Stimulated activated CD4-positive, alpha-beta T cell treated with anti-CD3 and anti-CD28 coated beads, Interleukin-12 subunit alpha, Interleukin-12 subunit beta, amount 100 ng/mL, for 24 hours (primary cell): ENCODE measurements at places on chromosomes 16 and 17.

DNA sequence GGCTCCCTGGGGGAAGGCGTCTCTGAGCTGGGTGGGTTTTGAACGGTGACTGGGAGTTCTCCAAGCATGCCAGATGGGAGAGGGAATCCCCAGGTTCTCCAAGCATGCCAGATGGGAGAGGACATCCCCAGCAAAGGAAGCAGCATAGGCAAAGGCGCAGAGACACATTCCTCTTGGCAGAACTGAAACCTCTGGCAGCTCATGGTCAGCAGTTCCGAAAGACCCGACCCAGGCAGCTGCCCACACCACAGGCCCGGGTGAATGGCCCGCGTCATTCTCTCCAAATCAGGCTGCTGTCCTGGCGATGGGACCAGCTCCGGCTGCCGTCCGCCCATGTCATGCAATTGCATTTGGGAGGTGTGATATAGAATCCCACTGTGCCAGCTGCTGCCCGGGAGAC, 8.0 kb downstream of the ZNF469 start:
- no peak for DNase-seq

GRCh38 chr17:58504826-58505351, 9.5 kb downstream of the MTMR4 start:
- DNase-seq: no peak

DNA sequence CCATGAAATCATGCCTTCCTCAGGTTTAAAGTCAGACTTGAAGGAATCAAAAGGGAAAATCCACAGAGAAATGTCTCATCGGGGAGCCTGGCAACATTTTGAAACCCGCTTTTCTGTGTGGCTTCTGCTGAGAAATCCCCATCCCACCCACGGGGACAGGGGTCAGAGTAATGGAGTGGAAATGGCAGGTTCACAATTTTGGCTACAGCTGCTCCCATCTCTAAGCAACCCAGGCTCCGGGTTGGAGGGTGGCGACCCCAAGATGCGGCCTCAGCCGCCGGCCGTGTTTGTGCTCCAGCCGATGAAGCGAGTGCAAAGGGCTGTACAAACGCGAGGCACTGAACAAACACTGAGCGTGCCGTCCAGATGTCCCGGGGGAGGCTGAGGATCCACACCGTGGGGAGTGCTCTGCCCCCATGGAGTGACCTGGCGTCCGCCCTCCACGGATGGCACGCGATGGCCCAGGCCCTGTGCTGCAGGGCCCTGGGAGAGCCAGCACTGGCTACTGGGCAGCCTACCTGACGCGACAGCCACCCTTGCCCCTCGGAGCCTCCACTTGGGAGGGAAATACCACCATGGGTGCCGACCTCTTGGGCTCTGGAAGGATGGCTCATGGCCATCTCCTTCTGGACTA, 22.2 kb downstream of the SLC43A2 start:
- peak; percentile 32 for DNase-seq

DNA sequence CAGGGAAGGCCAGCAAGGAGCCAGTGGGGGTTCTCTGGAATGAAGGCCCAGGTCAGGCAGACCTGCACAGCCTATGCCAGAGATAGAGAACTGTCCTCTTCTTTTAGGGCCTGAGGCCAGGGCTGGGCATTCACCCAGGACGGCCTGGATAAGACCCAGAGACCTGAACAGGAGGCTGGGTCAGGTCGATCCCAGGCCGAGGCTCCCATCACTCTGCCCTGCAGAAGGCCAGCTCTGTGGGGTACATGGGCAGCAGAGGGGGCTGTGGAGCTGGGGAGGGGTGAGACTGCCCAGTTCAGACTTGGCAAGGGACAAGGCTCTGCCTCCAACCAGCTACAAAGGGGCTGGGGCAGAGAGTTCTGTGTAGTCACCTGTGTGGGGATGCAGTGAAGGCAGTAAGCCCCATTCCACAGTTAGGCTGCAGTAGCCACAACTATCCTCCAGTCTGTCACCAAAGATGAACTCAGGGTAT, 14.6 kb downstream of the HSD11B2 start:
- no peak for DNase-seq

DNA sequence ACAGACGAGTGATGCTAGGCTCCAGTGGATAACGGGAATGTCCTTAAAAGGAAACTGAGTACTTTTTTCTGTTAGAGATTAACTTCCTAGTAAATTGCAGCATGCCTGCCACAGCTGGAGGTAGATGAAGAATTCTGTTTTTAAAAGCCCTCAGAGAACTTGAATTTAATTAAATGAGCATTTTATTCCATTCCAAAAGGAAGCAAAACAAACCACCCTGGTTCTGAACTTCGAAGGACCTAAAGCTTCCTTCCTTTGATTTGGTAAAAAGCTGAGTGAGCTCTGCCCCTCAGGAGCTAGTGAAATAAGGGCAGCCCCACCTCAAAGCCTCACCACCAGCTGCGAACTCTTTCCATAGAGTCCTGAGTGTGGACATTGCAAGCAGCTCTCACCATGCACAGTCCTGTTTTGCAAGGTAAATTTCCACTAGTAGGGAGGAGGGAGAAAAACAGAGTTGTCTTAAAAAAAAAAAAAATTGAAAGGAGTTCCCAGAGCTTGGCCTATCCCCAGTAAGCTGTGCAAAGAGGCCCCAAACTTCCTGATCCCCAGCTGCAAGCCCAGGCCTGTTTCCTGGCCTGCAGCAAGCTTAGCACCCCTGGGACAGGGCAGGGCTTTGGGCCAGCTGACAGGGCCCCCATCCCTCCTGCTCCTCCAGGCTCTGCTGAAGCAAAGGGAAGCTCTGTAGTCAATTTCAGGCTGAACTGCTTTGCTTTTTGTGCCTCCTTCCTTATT, 11.2 kb downstream of the CHD9NB start:
- no peak for DNase-seq

- no peak for DNase-seq
Measured at GRCh38 chr16:3051494-3051893, 5.1 kb downstream of the MMP25 start.

GRCh38 chr17:47866941-47867340, 16.0 kb upstream of the SP6 start:
- DNase-seq: no peak

DNA sequence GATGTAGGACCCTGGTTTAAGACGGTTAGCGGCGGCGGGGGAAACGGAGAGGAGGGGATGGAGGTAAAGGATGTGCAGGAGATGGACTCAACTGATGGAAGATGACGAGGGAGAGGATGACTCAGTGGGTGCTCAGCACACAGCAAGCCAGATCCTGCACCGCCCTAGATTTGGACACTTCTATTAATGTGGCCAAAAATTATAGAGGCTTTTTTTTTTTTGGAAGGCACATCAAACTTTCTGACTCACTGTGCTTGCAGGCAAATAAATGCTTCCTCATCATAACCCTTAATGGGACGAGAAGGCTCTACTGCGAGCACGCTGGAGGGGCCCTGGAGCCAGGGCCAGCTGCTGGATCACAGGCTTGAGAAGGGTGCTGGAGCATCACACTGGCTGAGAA, 36.0 kb downstream of the RTN4RL1 start:
- DNase-seq: no peak

DNA sequence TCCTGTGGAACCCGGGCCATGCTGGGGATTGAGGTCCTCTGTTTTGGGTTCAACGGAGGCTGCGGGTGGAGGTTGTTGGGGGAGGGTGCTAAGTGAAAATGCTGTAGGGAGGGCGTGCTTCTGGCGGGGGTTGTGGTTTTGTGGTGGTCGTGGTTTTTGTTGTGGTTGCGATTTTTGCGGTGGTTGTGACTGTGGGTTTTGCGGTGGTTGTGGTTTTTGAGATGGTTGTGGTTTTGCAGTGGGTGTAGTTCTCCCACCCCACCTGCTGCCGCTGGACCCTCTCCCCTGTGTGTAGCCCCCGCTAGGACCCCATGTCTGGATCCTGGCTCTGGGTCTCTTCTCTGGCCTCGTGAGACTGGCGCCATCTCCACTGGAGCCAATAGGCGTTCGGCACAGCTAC, 4.9 kb upstream of the SSTR5 start:
- DNase-seq: no peak

- peak; percentile 62 for DNase-seq
Measured at GRCh38 chr17:80270836-80271235, 10.2 kb downstream of the RNF213 start.

GRCh38 chr17:74856112-74856511, 3.6 kb downstream of the GRIN2C start:
- no peak for DNase-seq

- no peak for DNase-seq
Measured at GRCh38 chr16:77470851-77471250, 36.0 kb upstream of the ADAMTS18 start.
